ENCODE measurements at places on chromosomes 12 and 14. TPM values are rescaled to one million over a fixed set of nuclear protein-coding genes. Genes with fewer than 3 reads are reported as not detected.

OTX2 gene
- not detected for total RNA-seq

- H3K4me1 ChIP-seq: peaks cover 22% of the 10 kb centered on the region
- no peak overlapping the region for H3K27ac ChIP-seq
- DNase-seq: no peak
- H3K36me3 ChIP-seq: no peaks in the 10 kb centered on the region
- peaks cover 4% of the 10 kb centered on the region for H3K27me3 ChIP-seq
Observed at GRCh38 chr12:66697404-66697803, 18.5 kb upstream of the GRIP1 start.

PTPRQ gene
- not detected for total RNA-seq

- no peak overlapping the region for H3K27ac ChIP-seq
- H3K27me3 ChIP-seq: peaks cover 12% of the 10 kb centered on the region
- no peaks in the 10 kb centered on the region for H3K36me3 ChIP-seq
- H3K4me3 ChIP-seq: no peak overlapping the region
Observed at GRCh38 chr12:128365651-128366231, 98.8 kb downstream of the TMEM132C start.

DNA sequence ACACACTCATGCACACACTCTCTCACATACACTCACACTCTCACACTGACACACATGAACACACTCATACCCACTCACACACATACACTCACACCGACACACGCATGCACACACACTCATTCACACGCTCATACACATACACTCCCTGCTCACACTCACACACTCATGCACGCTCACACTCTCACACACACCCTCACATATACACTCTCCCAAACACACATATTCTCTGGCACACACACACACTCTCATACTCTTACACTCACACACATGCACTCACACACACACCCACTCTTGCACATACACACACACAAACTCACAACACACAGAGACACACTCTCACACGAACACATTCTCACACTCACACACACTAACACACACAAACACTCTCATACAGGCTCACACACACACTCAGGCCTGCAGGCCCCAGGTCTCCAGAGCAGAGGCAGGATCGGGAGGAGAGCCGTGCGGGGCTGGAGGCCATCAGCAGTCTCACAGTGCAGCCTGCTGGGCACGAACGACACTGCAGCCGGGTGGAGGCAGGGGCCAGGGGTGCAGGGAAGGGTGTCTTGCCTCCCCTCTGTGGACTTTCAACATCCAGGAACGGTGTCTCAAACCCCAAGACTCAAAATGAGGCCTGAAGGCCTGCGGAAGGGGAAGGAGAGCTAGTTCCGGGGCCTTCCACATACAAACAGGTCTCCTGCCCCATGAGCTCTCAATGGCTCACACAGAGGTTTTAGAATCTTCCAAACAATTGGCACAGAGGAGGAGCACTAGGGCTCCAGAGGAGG is 148.7 kb downstream of the ANO2 start:
- DNase-seq: peak; percentile 31
- H3K36me3 ChIP-seq: no peaks in the 10 kb centered on the region
- H3K4me1 ChIP-seq: no peaks in the 10 kb centered on the region
- no peak overlapping the region for H3K27ac ChIP-seq
- H3K27me3 ChIP-seq: peaks cover 3% of the 10 kb centered on the region

- H3K4me1 ChIP-seq: peaks cover 2% of the 10 kb centered on the region
- H3K27me3 ChIP-seq: no peaks in the 10 kb centered on the region
- H3K27ac ChIP-seq: no peak overlapping the region
- peaks cover 10% of the 10 kb centered on the region for H3K36me3 ChIP-seq
- DNase-seq: no peak
Observed at GRCh38 chr12:50720501-50720900, 43.4 kb upstream of the ATF1 start.

GRCh38 chr12:12736759-12737676 is 19.9 kb downstream of the CDKN1B start:
- peak overlapping the region; percentile 93 for H3K27ac ChIP-seq
- peaks cover 31% of the 10 kb centered on the region for H3K36me3 ChIP-seq
- H3K4me3 ChIP-seq: peak overlapping the region; percentile 77

- H3K4me3 ChIP-seq: peak overlapping the region; percentile 66
- no peaks in the 10 kb centered on the region for H3K36me3 ChIP-seq
- no peak overlapping the region for H3K27ac ChIP-seq
- H3K4me1 ChIP-seq: peaks cover 18% of the 10 kb centered on the region
- no peak for DNase-seq
Observed at GRCh38 chr12:71440345-71440762, 756 bp downstream of the LGR5 start.

DNA sequence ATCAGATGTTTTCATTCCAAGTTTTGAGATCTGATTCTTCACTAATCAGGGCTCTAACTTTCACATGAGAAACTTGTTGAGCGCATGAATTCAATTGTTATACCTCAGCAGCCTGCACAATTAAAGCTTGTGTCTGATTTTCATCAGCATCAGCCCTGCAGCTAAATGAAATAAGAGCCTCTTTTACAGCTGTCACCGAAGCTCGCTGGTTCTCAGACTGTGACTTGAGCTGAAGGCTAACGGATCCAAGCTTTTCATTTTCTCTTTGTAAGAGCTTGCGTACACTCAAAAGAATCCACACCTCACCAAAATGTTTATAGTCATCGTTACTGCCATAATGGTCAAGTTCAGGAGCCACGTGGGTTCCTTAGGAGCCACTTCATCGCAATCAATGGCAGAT is 65.5 kb upstream of the BEGAIN start:
- DNase-seq: no peak
- H3K36me3 ChIP-seq: no peaks in the 10 kb centered on the region
- H3K4me1 ChIP-seq: peaks cover 1% of the 10 kb centered on the region
- no peak overlapping the region for H3K27ac ChIP-seq
- peaks cover 31% of the 10 kb centered on the region for H3K27me3 ChIP-seq

ETFBKMT gene
- 1.6 TPM for total RNA-seq

DNA sequence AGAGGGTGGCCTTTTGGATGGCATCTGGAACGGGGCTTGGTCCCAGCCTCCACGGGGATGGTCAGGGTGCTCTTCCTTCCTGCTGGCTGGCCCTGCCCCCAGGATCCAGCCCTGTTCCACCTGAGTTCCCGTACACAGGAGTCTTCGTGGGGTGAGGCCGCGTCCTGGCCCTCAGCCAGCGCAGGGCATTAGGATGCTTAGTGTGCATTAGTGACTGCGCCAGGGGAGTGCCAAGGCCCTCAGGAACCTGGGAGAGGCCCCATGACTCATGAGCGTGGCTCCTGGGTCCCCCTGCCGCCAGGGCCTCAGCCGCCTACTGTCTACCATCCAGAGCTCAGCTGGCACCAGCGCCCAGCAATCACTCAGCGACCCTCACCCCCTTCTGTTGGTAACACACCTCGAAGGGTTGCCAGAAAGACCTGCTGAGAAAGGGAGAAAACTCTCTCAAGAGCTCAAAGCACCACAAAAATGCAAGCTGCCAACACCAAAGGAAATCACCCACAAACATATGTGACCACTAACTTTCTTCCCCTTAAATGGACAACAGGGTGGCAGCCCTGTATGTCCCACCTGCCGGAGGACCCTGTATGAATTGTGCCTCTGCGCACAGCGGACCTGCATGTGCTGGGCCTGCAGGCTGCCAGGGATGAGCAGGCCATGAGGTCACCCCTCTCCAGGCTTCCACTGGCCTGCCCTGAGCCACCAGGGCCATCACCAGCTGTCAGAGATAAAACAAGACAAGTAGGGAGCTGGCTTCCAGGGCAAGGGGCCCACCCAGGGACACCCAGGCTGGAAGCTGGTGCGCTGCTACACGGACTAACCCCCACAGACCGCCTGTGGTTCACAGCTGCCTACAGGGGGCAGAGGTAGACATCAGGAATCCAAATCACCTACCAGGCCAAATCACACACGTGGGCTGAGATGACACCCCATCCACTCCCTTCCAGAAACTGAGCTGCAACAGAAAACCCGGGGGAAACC is 28.7 kb downstream of the CCDC85C start:
- DNase-seq: no peak
- H3K36me3 ChIP-seq: no peaks in the 10 kb centered on the region
- no peaks in the 10 kb centered on the region for H3K27me3 ChIP-seq
- H3K4me3 ChIP-seq: no peak overlapping the region

- H3K4me1 ChIP-seq: peaks cover 56% of the 10 kb centered on the region
- no peaks in the 10 kb centered on the region for H3K27me3 ChIP-seq
- peak overlapping the region; percentile 97 for H3K27ac ChIP-seq
Observed at GRCh38 chr14:52313462-52313861, 650 bp upstream of the PTGER2 start.

- peaks cover 39% of the 10 kb centered on the region for H3K4me1 ChIP-seq
- H3K4me3 ChIP-seq: no peak overlapping the region
- DNase-seq: no peak
- peaks cover 40% of the 10 kb centered on the region for H3K36me3 ChIP-seq
- no peaks in the 10 kb centered on the region for H3K27me3 ChIP-seq
Observed at GRCh38 chr12:67276421-67276820, 7.3 kb downstream of the CAND1 start.

DTX1 gene
- 0.55 TPM for total RNA-seq

GSC gene
- total RNA-seq: not detected
